Karpas-422 (cell line): ENCODE measurements at places on chromosomes 4 and X. TPM values are rescaled to one million over a fixed set of nuclear protein-coding genes. Genes with fewer than 3 reads are reported as not detected.

DNA sequence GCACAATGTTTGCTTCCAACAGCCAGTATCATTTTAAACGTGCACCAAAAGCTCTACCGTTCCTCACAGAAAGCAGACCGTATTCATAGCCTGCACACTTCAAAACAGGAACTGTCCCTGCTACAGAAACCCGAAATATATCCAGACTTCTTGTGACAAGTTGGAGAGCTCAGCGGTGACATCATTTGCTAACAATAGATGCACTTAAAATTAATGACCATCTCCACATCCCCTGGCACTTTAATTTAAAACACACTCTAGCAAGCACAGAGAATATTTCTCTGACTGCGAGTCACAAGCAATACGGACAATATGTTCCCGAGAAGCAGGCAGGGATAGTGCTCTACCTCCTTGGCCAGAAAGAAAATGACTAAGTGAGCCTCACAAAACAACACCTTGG is 2.5 kb downstream of the NYX start:
- DNase-seq: peak; percentile 55

GRCh38 chr4:156594624-156595023 is 377.0 kb downstream of the PDGFC start:
- DNase-seq: no peak

Gene HCFC1
- 16.8 and 29.4 TPM in 2 replicates for total RNA-seq

- no peak for DNase-seq
Measured at GRCh38 chrX:22541926-22542325, 269.2 kb downstream of the CBLL2 start.

Gene CTAG2
- 15.5 TPM in 1 of 2 replicates, not detected in the other for total RNA-seq
